Stimulated activated CD4-positive, alpha-beta T cell treated with anti-CD3 and anti-CD28 coated beads, Interleukin-1b, Interleukin-23, amount 100 ng/mL, for 1 hour (primary cell): ENCODE measurements at places on chromosomes 6 and 20.

DNA sequence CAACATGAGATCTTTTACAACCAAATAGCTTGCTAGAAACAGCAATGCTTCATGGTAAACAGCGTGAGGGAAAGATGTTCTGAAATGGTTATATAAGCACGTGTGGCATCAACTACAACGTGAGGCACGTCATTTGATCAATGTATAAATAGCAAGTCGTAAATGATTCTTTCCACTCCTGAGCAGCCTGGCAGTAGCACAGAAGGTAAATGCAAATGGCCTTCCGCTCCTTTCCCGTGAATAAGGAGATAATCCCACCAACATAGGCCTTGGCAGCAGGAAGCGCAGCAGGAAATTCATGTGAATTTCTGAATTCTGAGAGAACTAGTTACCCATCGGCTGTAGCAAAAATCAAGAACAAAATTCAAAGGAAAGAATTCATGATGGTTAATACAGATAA is 17.0 kb downstream of the RPS6KA2 start:
- DNase-seq = no peak

DNA sequence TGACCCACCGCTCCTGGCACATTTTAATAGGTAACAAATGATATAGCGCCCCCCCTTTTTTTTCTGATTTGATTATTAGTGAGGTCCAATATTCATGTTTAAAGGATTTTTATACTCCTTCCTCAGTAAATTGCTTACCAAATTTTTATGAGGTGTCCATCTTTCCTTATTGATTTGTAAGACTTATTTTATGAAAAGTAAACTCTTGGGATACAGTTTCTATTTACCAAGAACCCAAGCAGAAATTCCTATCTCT is 25.1 kb downstream of the TRIM27 start:
- DNase-seq = no peak

DNA sequence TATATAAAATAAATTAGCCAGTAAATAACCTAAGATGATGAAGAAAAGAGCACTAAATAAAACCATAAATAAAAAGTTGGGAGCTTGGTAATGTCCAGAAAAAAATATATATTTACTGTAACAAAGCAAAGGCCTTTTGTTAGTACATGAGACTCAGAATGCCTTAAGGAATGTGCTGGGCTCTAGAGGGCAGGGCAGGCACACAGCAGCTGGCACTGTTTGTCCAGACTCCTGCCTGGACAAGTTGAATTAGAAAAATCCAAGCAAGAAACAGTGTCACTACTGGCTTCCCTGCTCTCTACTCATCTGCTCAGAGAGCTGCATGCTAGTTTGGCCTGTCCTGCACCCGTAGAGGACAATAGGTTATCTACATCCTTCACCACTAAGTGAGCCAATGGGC is 8.8 kb downstream of the DEFB129 start:
- no peak for DNase-seq

DNA sequence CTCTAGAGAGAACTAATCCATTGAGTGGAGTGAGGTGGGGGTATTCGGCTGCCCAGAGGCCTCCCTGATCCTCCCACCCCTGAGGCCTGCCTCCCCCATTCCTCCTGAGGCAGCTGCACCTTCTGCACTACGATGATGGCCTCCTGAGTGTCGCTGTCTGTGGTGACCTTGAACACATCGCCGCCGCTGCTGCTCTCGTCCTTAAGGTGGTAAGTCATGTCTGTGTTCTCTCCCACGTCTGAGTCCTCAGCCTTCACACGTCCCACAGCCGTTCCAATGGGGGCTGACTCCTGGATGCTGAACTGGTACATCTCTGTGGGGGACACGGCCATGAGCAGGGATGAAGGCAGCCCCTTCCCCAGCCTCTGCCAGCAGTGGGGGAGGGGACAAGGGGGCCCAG is 94.8 kb downstream of the CD40 start:
- DNase-seq = no peak

GRCh38 chr6:3072798-3073197 is 4.5 kb downstream of the RIPK1 start:
- no peak for DNase-seq

DNA sequence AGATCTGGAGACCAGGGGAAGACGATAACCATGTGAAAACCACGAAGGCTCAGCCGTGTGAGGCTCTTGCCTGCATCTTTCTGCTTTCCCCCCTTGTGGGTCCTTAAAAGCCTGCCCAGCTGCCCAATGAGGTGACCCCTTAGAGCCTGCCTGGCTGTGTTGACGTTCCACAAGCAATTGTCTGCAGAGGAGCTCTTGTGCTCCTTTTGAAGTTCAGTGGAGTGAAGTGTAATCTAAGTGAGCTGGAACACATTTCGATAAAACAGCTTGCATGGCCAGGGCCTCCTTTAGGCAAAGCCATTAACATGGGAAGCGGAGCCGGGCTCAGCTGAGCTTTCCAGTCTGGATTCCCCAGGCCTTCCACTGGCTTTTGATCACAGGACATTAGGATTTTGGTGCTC is 27.3 kb upstream of the TCP11 start:
- no peak for DNase-seq

DNA sequence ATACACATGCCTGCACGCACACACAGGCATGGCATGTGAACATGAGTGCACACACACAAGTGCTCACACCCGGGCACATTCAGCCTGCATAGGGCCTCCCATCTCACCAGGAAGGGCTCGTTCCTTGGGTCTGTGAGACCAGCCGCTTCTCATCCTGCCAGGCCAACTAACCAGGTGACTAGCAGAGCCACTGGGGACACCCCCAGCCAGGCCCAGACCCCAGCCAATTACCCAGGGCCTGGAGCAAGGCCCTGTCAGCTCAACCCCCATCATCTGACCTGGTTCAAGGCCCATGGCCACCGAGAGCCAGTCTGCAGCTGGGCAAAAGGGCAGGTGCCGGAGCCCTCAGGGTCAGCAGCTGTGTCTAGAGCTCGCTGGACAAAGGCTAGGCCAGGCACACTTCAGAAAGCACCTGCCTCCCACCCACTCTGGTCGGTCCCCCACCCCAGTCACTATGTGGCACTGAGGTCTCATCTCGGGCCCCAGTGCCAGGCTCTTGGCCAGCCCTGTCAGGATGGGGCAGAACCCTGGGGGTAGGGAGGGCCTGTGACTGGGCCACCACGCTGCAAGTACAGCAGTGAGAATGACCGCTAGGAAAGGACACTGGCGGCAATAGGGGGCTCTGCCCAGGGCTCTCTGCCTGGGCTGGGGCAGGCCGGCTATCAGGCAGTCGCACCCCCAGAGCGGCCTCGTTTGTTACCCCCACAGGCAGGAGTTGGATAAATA is 26.8 kb upstream of the MRGBP start:
- no peak for DNase-seq

DNA sequence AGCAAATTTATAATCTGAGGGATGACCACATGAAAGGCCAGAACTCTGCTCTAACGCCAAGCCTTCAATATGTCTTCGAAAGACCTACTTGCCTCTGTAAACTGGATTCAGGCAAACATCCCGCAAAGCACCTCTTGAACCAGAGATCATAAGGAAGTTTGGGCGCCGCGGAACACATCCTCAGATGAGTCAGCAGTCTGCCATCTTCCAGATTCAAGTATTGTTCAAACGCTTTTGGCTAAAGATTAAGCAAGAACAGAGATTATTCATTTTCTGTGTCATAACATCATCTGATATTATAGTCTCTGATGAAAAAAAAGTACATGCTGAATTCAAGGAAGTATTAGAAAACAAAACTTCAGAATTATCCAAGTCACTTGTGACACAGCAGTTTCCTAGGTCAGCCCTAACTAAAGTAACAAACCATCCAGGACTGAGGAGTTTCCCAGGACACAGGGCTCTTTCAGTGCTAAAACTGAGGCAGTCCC is 20.8 kb downstream of the TBC1D7 start:
- no peak for DNase-seq

DNA sequence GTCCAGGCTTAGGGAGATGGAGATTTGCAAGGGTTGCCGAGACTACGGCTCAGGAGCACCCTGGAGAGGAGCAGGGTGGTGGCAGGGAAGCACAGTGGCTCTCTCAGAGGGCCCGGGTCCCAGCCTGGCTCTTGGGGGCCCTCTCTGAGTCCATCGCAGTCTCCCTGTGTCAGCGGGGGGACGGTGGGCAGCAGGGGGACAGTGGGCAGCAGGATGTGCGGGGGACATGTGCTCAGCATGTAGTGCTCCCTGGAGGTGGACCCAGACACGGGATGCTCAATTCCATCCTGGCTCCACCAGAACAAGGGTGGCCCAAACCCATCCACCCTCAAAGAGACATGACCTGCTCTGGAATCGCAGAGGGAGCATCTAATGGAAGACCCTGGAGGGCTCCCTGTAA is 43.0 kb upstream of the ZBP1 start:
- DNase-seq = no peak

DNA sequence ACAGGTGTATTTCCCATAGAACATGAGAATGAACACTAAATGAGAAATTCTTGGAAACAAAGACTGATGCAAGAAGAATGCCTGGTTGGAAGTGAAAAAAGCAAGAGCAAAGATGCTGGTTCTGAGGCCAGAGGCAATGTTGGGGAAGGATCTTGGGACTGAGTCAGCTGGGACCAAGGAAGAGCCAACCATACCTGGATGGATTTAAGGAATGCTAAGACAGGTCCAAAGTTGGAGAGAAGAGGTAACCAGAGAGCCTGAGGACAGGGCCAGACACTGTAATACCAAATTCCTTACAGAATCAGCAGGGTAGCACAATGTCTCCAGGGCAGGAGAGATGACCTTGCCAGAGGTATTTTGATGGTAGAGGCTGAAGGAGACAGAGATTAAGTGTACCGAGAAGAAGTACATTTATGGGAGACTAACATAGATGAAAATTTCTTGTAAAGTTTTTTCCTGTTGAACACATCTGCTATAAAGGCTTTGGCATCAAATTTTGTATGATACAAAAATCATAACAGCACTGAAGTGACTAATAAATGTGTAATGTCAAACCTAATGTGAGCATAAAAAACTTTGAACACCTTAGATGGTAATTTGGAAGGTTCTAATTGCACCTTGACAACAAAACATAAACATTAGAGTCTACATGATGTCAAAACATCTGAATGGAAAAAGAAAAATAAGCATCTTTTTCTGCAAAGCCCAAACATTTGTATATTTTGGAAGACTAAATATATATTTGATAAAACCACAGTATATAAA is 221.7 kb upstream of the MARCKS start:
- DNase-seq = no peak

DNA sequence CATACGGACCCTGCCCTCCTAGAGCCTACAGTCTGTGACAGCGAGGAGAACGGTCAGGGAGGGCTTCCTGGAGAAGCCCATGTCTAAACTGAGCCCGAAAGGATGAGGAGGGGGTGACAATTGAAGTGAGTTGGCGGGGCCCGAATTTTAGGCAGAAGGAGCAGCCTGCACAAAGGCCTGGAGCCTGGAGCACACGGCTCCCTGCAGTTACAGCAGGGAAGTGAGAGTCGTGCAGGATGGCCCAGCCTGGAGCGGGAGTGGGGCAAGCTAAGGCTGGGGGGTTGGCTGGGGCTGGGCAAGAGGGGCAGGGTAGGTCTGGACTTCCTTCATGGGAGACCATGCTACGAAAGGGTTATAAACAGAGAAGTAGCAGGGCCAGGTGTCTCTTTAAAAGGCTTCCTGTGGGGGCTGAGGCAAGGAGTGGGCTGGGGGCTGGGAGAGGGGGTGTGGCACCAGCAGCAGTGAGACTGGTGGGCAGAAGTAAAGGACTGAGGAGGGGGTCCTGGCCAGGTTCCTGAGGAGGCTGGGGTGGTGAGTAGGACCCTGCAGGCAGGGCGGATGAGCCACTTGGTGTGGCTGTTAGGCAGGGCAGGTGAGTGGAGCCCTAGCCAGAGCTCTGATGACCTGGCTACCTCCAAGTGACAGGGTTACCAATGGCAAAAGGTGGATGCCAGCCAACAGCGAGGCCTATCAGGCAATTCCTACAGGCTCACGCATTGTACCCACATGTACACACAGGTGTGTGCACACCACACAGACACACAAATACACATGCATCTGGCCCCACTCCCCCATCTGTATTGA is 119.2 kb downstream of the MRPL14 start:
- DNase-seq = no peak

GRCh38 chr6:1438471-1438881 is 49.1 kb downstream of the FOXF2 start:
- no peak for DNase-seq

- DNase-seq = no peak
Measured at GRCh38 chr20:43920797-43921196, 6.1 kb downstream of the TOX2 start.

- DNase-seq = no peak
Measured at GRCh38 chr6:19395316-19395715, 441.9 kb upstream of the ID4 start.

DNA sequence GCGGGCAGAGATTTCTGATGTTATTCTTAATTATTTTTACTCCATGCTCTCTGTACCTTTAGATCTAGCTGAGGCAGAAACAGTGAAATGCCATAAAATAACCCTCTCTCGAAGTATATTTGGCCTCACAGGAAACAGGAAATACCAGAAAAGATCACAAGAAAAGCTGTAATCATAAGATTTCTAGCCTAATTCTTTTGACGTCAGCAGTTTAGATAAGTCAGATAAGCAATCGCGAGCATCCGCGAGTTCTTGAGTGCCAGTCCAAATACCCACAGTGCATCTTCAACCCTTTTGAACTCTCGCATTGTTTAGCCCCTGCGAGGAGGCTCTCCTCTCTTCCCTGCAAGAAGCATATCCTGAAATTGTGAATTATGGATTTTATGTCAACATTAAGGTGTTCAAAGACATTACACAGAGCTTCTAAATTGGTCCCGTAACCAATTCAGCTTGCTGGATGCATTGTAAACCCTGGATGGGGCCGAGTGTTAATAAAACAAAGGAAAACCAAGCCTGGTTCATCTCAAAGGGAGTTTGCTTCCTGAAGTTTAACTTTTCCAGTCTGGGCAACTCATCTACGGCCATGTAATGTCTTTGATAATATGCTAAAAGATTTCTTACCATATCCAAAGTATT is 198.9 kb downstream of the MTFR2 start:
- no peak for DNase-seq

DNA sequence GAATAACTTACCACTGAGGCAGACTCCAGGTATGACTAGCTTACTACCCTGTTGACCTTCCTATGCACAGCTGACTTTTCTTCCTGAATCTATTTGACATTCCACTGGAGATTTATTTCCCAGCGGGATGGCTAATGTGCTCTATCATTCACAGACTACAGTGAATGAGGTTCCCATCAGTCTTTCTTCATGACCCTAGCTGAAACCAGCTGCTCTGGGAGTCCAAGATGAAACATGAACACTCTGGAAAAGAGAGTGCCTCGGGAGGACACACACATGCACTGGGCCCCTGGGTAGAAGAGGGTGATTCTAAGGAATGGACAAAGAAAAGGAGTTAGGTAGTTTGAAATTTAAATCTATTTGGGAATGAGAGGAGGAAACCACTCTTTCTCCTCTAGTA is 82.6 kb upstream of the DST start:
- no peak for DNase-seq

DNA sequence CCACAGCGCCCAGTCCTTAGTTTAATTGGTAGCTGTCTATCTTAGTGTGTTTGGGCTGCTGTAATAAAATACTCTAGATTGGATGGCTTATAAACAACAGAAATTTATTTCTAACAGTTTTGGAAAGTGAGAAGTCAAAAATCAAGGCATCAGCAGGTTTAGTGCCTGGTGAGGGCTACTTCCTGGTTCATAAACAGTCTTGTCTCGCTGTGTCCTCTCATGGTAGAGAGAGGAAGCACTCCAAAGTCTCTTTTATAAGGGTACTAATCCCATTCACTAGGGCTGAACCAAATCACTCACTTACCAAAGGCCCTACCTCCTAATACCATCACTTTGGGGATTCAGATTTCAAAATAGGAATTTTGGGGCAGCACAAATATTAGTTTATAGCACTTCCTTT is 336.9 kb upstream of the RSPO3 start:
- DNase-seq = no peak

- DNase-seq = no peak
Measured at GRCh38 chr6:94065707-94066337, 646.5 kb upstream of the EPHA7 start.

GRCh38 chr6:127475823-127476176 is 16.6 kb upstream of the KIAA0408 start:
- no peak for DNase-seq
